ENCODE measurements at places on chromosomes 6 and 20.

DNA sequence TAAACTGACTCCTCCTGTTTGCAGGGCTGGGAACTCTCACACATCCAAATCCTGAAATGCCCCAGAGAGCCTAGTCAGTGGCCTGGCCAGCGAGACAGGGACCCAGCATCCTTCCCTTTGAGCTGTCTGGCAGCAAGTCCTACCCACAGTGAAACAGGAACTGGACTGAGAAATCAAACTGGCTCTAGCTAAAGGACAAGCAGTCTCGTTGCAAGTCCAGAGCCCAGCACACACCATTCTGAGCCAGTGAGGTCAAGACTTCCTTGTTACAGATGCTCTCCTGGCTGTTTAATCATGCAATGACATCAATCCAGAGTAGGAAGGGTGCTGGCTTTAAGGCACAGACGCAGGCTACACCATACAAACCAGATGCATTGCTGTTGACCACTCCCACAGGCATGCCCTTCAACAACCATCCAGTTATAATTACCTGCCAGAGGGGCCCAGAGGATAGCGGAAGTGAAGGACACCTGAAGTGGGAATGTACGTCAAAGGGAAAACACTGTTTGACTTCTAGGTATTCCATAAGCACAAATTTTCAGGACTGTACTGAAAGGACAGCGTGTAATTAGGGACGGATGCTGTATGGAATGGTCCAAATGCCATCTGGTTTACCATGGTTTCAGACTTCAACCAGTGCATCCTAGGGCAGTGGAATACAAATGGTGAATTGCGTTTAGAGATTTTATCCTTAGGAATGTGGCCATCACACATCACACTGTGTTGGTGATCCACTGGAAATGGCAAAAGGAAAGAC, 114.4 kb downstream of the SLC23A2 start:
- no peak for DNase-seq

GRCh38 chr6:163128324-163128723, 286.2 kb upstream of the QKI start:
- no peak for DNase-seq

DNA sequence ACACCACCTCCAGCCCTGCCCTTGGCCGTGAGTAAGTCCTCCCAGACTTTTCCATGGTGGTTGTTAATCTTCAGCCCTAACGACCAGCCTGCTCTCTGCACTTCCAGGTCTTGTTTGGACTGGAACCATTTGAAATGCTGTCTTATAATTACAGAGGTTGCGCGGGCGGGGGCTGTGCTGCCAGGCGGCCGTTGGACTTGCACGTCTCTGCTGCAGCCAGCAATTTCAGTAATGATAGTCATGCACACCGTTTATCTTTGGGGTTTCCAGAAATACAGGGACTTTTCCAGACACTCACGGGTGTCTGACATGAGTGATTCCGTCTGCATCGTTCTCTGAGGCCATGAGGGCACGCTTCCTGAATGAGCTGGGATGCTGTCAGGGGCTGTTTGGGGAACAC, 118.2 kb downstream of the BMP7 start:
- no peak for DNase-seq

DNA sequence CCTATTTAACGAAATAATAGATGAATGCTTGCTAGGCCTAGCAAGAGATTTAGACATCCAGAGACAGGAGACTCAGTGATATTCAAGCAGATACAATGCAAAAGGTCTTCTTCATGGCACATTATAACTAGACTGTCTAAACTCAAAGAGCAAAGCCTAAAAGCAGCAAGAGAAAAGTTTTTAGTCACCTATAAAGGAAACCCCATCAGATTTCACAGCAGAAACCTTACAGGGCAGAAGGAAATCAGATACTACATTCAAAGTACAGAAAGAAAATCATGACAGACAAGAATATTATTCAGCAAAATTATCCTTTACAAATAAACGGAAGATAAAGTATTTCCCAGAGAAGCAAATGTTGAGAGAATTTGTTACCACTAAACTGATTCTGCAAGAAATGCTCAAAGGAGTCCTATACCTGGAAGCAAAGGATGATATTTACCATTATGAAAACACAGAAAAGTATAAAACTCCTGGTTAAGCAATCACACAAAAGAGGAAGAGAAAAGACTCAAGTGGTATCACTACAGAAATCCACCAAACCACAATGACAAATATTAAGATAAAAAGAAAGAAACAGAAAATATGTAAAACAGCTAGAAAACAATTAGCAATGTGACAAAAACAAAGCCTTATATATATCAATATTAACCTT, 333.7 kb downstream of the MEI4 start:
- no peak for DNase-seq

- no peak for DNase-seq
These were observed 131.3 kb downstream of the PLCB4 start for GRCh38 chr20:9200196-9200595.

- DNase-seq: no peak
These were observed 378 bp upstream of the LAMA2 start for GRCh38 chr6:128882560-128882959.

- DNase-seq: no peak
These were observed 508.9 kb upstream of the NOX3 start for GRCh38 chr6:155964544-155964943.

DNA sequence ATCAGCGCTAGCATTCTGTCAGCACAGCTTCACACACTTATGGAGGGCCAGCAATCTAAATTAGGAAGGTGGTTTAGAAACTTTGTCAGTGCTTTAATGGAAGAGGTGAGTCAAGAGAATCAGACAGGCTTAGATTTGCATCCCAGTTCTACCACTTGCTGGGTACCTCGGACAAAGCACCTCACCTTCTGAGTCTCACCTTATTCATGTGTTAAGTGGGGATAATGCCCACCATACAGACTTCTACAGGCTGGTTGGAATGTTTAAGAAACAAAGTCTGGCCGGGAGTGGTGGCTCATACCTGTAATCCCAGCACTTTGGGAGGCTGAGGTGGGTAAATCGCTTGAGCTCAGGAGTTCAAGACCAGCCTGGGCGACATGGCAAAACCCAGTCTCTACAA, 12.2 kb upstream of the STK35 start:
- no peak for DNase-seq

- no peak for DNase-seq
These were observed 507 bp upstream of the VGLL2 start for GRCh38 chr6:117264692-117265409.

DNA sequence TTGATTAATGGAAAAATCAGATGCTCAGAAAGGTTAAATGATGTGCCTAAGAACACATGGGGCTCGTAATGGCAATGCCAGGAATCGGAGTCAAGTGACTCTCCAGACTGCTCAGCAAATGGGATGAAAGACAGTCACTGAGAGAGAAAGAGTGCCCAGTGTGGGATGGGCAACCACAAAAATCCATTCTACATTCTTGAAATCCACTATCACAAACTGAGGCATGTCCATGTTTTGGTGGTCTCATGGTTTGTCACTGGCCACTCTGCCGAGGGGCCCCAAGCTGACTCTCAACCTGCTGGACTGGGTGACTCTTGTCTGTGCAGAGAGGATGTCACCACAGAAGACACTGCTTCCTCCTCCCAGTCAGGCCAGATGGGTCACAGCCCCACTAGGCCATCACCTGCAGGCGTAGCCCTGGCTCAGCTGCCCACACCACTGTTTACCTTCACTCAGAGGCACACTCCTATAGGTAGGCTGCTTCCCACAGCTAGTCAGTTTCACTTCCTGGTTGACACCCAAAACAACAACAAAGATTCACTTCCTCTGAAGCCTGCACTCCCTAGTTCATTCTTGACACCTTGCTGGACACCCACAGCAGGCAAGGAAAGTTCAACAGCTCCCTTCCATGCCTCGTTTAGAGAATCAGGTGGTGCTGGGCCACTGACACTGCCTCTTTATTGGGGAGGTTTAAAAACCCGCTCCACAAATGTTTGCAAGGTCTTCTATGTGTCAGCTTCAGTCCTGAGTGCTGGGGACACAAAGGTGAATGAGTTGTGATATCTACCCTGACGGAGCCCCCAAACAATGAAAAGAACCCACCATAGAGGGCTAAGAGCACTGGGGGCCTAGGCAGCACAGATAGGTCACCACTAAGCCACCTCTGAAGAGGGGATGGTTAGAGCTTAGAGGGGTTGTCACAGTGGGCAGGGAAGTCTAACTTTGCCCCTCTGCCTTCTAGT, 21.7 kb downstream of the MAP1LC3A start:
- DNase-seq: no peak

DNA sequence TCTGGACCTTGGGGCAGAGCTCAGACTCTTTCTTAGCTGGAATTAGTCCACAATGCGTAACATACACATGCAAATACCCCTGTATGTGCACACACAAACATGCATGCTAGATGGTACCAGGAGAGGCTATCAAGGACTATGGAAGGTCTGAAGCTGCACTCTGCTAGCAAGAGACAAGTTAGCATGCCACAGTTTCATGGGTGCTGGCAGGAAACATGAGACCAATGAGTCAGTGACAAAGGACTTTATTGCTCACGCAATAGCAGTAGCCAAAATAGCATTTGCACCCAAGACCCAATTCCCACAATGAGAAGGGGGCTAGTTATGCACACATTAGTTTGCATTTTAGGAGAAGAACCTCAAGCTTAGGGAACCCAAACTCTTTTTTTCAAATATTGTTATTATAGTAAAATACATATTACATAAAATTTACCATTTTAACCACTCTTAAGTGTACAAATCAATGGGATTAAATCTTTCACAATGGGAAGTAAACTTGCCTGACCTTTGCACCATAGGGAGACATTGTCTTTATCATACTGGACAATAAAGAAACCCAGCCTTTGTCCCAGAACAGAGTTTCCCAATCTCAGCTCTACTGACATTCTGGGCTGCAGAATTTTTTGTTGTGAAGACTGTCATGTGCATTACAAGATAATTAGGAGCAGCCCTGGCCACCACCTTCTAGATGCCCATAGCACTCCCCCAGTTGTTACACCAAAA, 69.1 kb downstream of the NRSN1 start:
- DNase-seq: no peak

- no peak for DNase-seq
These were observed 157.5 kb upstream of the CDH4 start for GRCh38 chr20:61094581-61094980.

DNA sequence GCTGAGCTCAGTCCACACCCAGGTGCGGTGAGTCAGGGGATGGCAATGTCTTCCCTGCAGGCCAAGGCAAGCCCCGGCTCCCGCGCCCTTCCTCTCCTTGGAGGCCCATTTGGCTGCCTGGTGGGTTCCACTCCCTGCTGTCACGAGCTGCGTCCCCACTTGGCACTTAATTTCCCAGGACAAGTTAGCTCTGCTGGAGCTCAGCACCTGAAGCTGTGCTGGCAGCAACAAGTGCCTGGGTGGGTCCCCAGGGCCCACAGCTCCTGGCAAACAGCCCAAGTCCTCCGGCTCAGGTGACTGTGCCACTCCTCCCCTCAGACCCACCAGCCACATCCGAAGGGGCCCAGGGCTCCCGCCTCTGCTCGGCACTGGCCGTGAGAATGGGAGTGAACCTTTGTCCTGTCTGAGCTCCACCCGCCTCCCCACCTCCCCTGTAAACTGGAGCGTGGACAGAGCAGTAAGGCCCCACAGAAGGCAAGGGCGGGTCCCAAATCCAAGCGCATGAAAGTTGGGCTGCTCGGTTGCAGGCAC, 16.9 kb downstream of the LAMA5 start:
- no peak for DNase-seq

GRCh38 chr6:158554611-158555361, 5.1 kb upstream of the TMEM181 start:
- DNase-seq: no peak

DNA sequence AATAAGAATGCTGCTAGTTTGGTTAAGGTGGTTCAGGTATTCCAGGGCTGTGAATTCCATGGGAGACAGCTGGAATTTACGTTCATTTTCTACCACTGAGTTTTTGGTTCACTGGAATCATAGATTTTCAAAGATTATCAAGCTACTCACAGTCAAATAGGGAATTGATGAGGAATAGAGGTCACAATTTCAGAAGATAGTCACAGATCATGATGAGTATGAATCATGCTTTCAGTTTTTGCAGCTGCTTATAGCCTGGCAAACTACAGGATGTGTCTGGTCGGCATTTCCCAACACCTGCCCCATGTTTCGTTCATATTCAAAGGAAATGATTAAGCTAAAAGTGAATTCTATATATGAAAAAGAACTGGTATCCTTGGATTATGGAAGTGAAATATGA, 58.7 kb downstream of the BCKDHB start:
- DNase-seq: no peak

- no peak for DNase-seq
These were observed 18.4 kb downstream of the TIAM2 start for GRCh38 chr6:155013457-155013876.

DNA sequence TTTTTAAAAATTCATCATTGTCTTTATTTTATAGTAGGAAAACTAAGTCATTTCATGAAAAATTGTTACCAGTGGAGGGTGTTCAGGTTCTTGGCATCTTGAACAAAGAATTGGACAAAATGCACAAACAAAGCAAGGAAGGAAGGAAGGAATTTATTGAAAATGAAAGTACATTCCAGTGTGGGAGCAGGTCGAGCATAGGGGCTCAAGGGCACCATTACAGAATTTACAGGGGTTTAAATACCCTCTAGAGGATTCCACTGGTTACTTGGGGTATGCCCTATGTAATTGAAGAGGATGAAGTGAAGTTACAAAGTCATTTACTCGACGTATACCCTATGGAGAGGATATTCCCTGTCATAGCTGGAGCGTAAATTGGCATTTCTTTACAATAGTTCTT, 37.4 kb upstream of the HDAC2 start:
- DNase-seq: no peak

GRCh38 chr6:125789167-125789566, 1.6 kb upstream of the NCOA7 start:
- DNase-seq: no peak

DNA sequence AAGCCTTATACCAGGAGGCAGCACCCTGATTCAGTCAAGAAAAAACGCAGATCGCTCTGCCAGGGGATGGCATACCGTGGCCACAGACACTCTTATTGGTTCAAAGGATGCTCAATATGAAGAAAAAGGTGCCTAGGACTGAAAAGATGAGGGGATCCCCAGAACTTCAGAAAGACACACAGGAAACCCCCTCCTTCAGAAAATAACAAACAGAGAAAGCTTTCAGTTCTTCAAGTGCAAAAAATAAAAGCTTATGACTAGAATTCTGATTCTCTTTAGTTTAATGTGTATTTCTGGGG, 17.7 kb upstream of the MYB start:
- DNase-seq: no peak

- no peak for DNase-seq
These were observed 167.4 kb downstream of the ZMYND8 start for GRCh38 chr20:47189060-47189459.

DNA sequence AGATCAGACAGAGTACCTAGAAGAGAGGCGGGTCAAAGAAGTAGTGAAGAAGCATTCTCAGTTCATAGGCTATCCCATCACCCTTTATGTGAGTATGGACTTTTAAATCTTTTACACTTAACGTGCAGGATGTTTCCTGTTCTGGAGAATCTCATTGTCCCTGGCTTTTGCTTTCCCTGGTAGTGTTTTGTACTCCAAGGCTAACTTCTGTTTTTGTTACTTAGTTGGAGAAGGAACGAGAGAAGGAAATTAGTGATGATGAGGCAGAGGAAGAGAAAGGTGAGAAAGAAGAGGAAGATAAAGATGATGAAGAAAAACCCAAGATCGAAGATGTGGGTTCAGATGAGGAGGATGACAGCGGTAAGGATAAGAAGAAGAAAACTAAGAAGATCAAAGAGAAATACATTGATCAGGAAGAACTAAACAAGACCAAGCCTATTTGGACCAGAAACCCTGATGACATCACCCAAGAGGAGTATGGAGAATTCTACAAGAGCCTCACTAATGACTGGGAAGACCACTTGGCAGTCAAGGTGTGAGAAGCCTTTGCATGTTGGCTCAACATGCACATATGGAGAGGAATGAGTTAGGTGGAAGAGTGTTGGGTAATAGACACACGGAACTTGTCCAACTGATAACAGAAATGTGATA, 3.3 kb downstream of the HSP90AB1 start:
- no peak for DNase-seq

GRCh38 chr20:11084508-11084907, 410.7 kb upstream of the JAG1 start:
- DNase-seq: no peak

All from cerebellar nuclear complex (tissue), 1 donor.